ENCODE measurements at places on chromosomes 1 and 21.

DNA sequence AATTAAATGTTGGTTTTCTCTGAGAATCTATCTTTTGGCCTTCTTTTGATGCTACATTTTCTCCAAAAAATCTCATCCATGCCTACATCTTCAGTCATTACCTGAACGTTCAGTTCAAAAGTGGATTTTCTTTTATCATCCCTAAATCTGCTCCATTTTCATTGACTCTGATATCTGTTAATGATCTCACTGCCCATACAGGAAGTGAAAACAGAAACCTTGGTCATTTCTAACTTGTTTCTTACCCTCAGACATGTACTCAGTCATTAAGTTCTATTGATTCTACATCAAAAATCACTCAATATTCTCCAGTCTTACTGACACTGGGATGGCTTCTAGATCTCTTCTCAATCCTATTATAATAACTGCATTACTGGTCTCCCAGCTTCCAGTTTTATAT, 22.7 kb downstream of the PRKACB start:
- DNase-seq, result no peak

DNA sequence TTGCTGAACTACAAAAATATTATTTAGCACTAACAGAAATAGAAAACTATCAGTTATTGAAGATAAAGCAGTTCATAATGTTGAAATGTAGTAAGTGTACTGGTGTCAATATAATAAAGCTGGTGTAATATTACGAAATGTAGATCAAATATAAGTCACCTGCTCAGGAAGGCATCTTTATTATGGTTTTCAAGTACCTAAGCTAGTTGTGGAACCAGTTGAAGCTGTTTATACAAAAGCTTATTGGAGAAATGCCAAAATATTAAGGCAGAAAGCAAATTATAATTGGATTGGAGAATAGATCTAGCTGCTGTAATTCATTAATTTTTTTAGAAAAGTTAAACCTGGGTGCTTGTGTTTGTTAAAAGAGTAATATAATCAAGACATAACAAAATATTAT, 6.2 kb upstream of the MARK1 start:
- no peak for DNase-seq

DNA sequence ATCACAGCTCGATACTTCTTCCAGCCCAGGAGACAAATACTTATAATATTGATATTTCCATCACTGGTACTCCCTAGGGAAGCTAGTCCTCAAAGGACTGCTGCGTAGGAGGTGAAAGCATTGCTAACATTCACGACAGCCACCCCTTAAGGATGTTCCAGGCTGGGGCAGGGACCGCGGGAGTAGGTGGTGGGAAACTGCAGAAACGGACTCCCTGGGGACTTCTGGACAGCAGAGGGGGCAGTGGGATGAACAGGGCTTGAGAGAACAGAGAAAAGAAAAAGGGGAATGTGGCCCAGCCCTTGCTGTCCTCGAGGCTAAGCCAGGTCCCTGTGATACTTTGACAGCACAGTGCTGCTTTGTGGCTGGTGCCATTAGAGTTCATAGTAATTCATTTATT, 108.0 kb downstream of the HMGB4 start:
- DNase-seq, result no peak

DNA sequence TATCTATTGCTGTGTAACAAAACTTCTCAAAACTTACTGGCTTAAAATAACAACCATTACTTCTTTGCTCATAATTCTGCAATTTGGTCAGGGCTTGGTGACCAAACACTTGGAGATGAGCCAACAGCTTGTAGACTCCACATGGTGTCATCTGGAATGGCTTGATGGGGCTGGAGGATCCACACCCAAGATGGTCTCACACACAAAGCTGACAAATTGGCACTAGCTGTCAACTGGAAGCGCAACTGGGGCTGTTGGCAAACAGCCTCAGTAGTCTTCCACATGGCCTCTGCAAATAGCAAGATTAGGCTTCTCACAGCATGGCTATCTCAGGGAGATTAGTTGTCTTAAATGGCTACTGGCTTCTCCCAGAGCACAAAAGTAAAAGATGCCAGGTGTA, 27.1 kb upstream of the MTF2 start:
- no peak for DNase-seq

DNA sequence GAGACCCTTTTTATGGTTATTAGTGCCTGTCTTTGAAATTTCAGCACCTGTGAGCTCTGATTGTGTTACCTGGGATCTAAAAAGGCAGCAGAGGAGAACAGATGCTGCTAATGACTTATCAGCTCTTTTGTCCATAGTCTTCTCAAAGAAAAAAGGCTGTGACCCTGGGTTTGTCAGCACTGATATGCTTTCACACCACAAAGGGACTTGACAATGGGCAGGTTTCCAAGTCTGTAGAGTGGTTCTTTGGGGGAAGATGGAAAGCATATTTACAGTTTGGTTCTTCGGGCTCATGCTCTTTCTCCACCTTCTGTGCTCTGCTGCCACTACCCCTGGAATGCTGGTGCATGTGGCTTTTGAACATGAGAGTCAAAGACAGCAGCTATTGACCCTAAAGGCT, 32.0 kb downstream of the DNAJC6 start:
- DNase-seq, result no peak

DNA sequence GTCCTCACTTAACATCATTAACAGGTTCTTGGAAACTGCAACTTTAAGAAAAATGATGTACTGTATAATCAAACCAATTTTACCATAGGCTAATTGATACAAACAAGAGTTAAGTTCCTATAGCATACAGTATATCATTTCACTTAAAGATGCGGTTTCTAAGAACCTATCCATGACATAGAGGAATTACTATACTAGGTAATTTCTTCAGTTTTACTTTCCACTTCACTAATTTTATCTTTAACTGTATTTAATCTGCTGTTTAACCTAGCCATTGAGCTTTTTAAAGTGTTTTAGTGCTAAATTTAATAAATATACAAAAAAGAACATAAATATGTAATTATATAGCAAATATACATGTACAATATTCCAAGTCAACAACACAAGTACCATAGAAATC, 28.3 kb downstream of the SLC19A2 start:
- DNase-seq, result no peak

- DNase-seq, result no peak
These were observed 30.4 kb downstream of the APP start for GRCh38 chr21:26140164-26140579.

DNA sequence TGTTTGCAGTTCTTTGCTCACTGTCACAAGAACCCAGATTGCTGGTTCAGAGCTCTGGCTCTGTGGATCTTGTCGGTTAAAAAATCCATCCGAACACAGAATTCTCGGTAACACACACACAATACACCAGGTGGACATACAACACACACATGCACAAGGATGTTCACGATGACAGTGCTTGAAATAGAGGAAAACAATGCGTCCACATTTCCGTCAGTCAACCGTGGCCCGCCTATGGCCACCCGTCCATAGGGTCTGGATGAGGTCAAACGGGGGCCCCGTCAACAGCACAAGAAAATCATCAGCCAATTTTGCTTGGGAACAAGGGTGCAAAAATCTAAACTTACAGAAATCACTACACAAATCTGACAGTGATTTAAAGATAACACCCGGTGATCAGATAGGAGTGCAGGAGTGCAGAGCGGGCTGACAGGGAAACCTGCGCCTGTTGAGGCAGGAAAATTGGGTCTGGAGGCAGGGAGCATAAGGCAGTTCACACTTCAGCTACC, 50.4 kb upstream of the SLC19A1 start:
- no peak for DNase-seq

DNA sequence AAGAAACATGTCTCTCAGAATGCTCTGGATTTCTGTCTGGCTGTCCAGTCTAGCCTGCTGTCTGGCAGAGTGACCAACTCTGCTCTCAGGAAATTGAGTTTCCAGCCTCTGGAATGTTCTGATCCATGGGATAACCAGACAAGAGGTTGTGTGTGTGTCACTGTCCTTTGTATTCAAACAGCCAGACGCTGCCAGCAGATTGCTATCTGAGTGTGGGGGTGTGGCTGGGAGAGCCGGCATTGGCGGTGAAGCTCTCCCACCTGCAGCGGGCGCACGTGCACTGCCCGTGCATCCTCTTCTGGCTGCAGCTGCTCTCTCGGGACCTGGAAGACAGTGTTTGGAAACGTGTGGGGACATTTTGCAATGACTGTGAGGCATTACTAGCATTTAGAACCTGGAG, 26.1 kb downstream of the PKP1 start:
- DNase-seq, result peak; percentile 74

DNA sequence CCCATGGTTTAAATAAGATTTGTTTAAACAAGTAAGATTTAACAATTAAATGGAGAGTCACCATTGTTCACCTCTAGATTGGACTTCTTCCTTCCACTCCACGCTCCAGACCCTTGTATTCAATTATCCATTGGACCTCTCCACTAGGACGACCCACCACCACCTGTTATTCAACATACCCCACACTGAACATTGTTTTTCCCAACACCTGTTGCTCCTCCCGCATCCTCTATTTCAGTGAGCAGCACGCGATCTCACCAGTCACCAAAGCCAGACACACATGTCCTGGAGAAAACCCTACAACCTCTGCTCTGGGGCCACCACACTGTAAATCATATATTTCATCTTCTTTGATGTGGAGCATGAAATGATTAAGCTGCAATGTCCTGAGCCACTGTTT, 28.6 kb downstream of the ATP8B2 start:
- no peak for DNase-seq

DNA sequence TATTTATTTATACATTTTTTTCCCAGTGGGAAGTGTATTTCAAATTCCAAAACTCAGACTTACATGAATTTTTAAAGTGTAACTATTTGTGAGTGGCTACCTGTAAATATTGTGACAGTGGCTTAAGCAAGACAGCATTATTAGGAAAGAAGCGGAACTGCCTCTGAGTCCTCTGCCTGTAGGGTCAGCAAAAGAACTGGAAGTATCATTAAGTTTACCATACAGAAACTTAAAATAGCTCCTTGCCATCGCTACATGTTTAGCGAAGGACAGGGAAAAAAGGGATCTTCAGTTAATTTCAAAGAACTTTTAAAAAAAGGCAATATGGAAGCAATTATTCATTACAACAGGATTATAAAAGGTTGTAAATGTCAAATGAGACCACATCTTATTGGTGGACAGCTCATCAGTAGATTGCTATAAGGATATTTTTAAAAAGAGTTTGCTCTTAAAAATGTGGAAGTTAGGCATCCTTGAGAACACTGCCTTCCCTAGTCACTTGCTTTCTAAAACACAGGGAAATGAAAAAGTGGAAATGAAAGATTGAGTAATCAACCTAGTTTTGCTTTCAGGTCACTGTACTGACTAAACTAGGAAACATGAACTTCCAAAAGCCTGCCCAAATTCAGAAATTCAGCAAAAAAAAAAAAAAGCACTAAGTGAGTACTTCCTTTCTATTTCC, 39.2 kb downstream of the NSL1 start:
- no peak for DNase-seq

- no peak for DNase-seq
These were observed 71.4 kb downstream of the KCNN3 start for GRCh38 chr1:154798645-154799044.

Measured in left forelimb (tissue), 1 donor.